ENCODE measurements at places on chromosomes 5 and 9.
A peak's percentile ranks its signal among the peaks of the same experiment; 100 is the strongest.

- DNase-seq, result no peak
These were observed 110.3 kb upstream of the PTCH1 start for GRCh38 chr9:95626885-95627558.

- no peak for DNase-seq
These were observed 98.8 kb upstream of the NFIB start for GRCh38 chr9:14412775-14413174.

DNA sequence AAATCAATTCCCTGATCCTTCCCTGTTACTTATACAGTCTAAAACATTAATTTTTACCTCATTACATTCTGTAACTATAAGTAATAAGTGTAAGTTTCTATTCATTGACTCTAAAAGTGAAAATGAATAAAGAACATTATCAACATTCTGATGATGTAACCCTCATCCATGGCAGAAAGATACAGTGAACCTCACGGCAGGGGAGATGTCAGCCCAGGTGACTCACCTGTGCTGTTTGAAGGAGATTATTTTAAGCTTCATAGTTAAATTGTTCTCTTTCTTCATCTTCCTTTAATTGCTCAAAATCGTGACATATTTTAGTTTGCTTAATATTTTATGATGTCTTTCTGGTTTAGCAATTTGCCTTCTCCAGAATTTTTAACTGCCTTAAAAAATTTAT lies 268.1 kb downstream of the FSTL4 start:
- DNase-seq, result no peak

DNA sequence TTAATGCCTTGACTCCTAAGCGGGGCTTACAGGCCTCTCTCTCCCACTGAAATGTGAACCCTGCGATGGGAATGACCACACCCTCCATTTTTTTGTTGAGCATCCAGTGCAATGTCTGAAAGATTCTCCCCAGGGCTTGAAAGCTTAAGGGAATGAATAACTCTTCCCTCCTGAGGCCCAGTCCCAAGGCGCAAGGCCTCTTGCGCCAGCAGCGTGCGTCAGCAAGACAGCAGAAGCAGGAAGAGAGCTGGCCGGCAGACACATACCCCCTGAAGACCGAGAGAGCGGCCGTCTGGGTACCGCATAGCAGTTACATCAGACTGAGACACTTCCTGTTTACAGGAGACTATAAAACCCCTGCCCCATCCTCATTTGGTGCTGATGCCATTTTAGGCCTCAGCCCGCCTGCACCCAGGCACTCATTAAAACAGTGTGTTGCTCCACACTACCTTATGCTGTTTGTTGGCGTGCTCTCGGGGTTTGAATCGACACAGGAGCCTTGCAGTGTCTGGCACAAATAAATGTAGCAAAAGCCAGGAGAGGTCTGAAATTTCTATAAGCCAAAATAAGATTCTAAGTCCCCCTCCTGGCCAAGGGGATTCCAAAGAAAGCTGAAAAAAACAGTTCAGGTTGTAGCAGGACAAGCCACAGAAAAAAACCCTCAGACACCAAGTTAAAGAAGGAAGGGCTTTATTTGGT lies 62.3 kb downstream of the GDNF start:
- DNase-seq, result no peak

DNA sequence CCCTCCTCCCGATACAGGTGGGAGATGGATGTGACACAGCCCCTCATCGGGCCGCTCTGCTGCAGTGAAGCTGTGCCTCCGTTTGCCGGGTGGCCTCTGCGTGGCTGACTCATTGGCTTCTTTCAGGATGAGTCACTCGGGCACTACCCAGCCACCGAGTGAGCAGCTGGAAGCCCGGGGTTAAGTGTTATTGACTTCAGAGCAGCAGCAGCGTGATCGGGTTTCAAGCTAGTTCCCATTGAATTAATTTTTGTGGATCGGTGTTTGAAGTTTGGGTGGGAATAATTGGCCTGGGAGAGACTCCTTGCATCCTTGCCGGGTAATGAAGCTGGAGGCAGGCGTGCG lies 266.4 kb upstream of the IRX4 start:
- DNase-seq, result no peak

- no peak for DNase-seq
These were observed 423.4 kb downstream of the ISL1 start for GRCh38 chr5:51806677-51807076.

DNA sequence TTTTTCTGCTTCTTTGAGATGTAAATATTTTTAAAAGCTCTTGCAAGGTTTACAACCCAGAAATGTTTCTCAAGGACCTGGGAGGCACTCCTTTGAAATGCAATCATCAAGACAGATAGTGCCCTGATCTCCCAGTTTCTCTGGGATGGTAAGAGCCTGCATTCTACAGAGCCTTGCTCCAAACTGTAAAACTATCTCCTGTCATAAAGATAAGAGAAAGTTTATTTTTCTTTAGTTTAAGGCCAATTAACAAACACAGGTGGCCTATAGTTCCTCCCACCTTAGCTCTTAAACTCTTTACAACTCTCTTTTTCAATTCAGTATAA lies 1231.1 kb upstream of the NUDT12 start:
- DNase-seq, result no peak

GRCh38 chr5:180557217-180557809 lies 34.0 kb downstream of the SCGB3A1 start:
- no peak for DNase-seq

GRCh38 chr5:29561564-29561963 lies 1631.9 kb upstream of the CDH6 start:
- no peak for DNase-seq

DNA sequence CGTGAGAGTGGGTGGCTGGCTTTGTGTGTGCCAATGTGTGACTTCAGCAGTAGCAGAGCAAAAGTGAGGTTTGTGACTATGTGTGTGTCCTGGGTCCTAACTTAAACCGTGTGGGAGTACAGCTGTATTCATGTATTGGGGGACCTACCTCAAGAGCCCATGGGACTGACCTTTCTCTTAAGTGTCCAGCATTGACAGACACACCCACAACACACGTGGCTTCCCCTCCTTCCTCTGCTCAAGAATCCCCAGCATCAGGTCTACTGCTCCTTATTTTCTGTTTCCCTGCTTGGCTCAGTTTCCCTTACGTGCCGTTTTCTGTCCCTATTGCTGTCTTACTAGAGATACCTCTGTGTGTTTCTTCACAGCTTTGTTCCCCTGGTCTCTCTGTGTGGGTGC lies 616 bp downstream of the IL11RA start:
- no peak for DNase-seq

DNA sequence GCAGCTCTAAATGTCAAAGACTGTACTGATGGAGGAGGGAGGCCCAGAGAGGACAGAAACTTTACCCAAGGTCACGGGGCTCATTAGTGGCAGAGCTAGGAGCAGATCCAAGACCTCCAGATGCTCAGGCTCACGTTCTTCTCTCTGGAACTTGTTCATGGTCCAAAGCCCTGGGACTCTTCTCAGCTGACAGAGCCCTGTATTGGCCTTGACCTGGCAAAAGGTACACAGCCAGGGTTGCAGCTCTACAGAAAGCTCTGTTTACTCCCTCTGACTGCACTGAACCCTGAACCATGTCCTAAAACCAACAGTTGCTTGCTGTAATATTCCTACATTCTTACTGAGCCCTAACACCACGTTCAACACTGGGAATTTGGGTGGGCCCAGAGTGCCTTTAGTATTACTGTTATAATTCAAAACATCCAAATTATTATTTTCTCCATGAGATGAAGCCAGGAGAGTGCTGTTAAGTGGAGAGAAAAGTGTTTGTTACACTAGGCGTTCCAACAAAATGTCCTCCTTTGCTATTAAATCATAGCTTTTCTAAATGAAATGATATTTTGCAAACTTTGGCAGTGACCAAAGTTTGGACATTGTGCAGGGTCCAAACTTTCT lies 602.4 kb upstream of the CLINT1 start:
- no peak for DNase-seq

DNA sequence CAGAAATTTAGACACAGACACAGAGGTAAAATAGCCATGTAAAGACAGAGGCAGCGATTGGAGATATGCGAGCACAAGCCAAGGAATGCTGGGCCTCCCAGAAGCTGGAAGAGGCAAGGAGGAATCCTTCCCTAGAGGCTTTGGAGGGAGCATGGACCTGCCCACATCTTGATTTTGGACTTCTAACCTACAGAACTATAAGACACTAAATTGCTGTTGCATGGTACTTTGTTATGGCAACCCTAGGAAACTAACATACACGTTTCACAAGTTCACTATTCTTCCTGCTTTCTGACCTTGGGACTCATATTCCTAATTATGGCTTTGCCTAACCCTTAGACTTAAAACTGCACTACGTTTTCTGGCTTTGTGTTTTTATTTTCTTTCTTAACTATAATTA lies 4.6 kb upstream of the LURAP1L start:
- no peak for DNase-seq

DNA sequence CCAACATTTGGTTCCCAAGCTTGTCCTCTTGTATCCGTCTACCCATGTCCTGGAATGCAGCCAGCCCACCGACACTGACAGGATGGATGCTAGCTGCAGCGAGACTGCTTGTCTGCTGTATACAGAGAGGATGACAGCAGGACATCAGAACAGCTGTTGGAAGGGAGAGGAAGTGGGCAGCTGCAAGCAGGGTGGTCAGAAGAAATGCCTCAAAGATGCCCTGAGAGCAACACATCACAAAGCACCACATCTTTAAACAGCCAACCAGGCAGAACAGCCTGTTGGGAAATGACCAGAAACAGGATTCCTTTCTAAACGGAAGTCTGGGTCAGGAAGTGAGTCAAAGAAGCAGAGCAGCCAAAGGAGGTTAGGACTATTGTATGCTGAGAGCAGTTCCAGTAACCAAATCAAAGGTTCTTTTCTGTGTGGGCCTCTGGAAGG lies 219.1 kb downstream of the NDUFS4 start:
- DNase-seq, result peak; percentile 75

- peak; percentile 53 for DNase-seq
These were observed 55.9 kb upstream of the MYO10 start for GRCh38 chr5:16992006-16992405.

- DNase-seq, result no peak
These were observed 122.1 kb upstream of the DAPK1 start for GRCh38 chr9:87375397-87376073.

- peak; percentile 15 for DNase-seq
These were observed 158.1 kb downstream of the C9orf152 start for GRCh38 chr9:110049699-110050450.

DNA sequence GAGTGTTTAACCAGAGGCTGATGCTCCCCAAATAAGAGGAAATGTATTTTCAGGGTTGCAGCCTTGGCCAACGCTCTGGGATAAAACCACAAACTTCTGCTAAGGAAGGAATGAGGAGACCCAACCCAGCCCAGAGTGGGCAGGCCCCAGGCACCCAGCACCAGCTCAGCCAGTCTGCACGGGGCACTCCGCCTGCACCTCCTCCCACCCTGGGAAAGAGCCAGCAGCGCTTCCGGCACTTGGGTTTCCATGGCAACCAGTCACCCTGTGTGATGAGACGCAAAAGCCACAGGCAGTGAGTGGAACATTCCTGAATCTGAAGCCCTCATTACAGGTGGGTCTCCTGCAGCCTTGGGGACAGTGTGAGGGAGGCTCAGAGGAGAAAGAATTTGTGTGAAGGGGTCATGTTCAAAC lies 85.2 kb upstream of the ZBTB43 start:
- no peak for DNase-seq

DNA sequence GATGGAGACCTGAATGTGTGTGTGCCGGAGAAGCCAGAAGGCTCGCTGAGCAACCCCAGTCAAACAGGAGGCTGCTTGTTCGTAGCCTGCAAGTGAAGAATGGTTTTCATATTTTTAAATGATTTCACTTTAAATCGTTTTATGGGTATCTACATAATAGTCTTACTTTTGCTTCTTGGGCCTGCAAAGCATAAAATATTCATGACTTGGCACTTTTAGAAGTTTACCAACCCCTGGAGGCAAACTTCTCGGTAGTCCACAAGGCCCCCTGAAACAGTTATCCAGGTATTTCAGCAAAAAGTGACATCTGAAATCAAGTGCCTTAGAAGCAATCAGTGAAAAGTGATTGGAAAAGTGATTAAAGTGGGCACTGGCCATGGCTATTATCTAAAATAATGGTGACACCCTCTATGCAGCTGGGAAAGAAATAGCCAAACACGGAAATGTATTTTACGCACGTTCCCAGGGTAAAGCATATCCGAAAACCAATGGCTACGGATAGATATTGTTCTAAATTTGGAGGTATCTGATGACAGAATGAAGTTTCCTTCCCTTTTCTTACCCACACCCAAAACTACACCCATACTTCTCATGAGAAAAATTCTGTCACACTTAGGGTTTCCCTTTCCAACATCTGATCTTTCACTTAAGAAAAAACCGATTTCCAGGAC lies 39.0 kb downstream of the RAPGEF1 start:
- DNase-seq, result no peak

DNA sequence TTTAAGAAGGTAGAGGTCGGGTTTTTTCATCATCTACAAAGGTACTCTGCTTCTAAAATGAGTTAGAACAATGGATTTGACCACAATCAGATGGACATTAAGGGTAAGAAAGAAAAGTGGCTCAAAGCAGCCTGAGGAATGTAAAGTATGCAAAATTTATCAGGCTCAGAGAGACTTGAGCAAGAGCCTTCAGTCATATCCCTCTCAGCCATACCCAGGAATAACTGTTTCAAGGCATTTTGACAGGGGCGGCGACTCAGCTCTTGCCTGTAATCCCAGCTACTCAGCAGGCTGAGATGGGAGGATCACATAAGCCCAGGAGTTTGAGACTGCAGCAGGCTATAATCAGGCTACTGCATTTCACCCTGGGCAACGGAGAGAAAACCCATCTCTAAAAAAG lies 38.8 kb upstream of the ANXA2R start:
- peak; percentile 80 for DNase-seq

GRCh38 chr9:87513161-87513560 lies 15.5 kb downstream of the DAPK1 start:
- DNase-seq, result no peak

DNA sequence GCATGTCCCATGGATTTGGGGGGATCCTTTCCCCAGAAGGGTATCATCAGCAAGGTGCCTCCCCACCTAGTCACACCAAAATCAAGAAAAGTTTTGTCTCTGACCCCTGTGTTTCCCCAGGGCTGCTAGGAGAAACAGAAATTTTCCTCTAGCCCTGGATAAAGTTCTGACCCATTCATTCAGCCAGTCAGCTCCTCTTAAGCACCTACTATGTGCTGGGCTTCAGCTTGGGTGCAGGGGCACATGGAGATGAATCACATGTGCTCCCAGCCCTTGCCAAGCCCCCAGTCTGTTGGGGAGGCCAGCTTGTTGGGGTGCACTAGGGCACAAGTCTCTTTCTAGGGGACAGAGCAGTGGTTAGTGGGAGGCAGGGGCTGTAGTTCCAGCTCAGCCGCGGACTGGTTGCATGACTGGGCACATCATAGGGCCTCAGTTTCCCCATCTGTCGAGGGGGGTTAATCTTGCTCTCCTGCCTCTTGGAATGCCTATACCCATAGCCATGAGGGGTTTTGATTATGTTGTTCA lies 3.9 kb downstream of the DAB2IP start:
- no peak for DNase-seq

- DNase-seq, result no peak
These were observed 113.2 kb downstream of the UNC13B start for GRCh38 chr9:35274993-35275392.

GRCh38 chr5:84725946-84726570 lies 341.4 kb upstream of the EDIL3 start:
- DNase-seq, result no peak

- no peak for DNase-seq
These were observed 17.5 kb upstream of the ERAP1 start for GRCh38 chr5:96825243-96825642.
